ENCODE measurements at places on chromosomes 6 and 20. TPM values are rescaled to one million over a fixed set of nuclear protein-coding genes. Genes with fewer than 3 reads are reported as not detected.

HLA-DQA2 gene
- not detected for total RNA-seq

USP49 gene
- 2.2 TPM for total RNA-seq

LY6G6D gene
- total RNA-seq: not detected

KIF25 gene
- total RNA-seq: not detected

CTCFL gene
- not detected for total RNA-seq

ALDH8A1 gene
- total RNA-seq: 1.5 TPM

TUBB2B gene
- total RNA-seq: 2.7 TPM

ID1 gene
- total RNA-seq: 75.0 TPM

OR12D3 gene
- total RNA-seq: not detected

RAB44 gene
- total RNA-seq: not detected

HLA-DOA gene
- not detected for total RNA-seq

CST11 gene
- total RNA-seq: not detected

All from subcutaneous preadipocyte (primary cell).